ENCODE measurements at places on chromosomes 1 and 21.
A peak's percentile ranks its signal among the peaks of the same experiment; 100 is the strongest.

- DNase-seq: no peak
Measured at GRCh38 chr1:180166436-180166800, 11.7 kb downstream of the QSOX1 start.

- DNase-seq: peak; percentile 46
Measured at GRCh38 chr1:218377143-218377660, 32.1 kb downstream of the TGFB2 start.

- DNase-seq: no peak
Measured at GRCh38 chr1:35452106-35452774, 105.0 kb downstream of the KIAA0319L start.

GRCh38 chr1:84122780-84123382 lies 21.2 kb upstream of the PRKACB start:
- peak; percentile 61 for DNase-seq

- DNase-seq: peak; percentile 15
Measured at GRCh38 chr1:193141804-193142203, 20.0 kb downstream of the CDC73 start.

GRCh38 chr21:42392731-42393442 lies 3.0 kb downstream of the TMPRSS3 start:
- peak; percentile 57 for DNase-seq

GRCh38 chr1:2121101-2121691 lies 71.0 kb downstream of the PRKCZ start:
- DNase-seq: no peak

- DNase-seq: no peak
Measured at GRCh38 chr1:151435174-151435573, 24.1 kb downstream of the POGZ start.

DNA sequence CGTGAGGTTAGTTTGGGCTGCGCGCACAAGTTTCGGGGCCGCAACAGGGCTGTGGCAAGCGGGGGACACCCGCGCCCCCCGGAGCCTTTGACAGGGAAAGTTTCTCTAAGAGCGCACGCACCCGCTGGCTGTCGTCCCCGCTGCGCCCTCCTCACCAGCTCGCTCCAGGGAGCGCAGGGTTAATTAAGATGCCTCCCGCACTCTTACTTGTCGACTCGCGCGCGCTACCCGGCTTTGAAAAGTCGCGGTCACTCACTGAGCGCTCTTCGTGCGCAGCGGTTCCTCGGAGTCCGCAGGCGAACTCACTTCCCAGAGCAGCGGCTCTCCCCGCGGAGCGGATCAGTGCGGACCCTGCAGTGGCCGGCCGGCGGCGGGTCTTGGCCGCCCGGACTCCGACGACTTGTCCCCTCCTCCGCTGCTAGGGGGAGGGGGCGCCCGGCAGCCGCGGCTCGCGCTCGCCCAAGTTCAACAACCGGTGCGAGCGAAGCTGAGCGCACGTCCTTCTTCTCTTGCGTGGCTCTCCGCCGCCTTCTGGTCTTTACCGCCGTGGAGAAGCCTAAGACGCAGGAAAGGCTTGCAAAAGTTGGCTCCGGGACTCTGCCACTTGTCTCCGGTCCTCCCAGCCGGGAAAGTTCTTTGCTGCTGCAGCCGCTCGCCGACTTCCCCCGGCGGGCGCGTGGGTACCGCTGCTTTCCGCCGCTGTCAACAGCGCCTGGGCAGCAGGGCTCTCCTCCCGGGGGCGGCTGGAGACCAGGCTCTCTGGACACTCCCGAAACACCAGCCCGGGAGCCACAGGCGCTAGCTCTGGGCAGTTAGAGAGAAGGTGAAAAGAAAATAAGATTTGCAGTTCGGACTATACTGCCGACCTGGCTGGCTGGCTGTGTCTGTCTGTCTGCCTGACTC lies 506 bp downstream of the JUN start:
- DNase-seq: peak; percentile 26

DNA sequence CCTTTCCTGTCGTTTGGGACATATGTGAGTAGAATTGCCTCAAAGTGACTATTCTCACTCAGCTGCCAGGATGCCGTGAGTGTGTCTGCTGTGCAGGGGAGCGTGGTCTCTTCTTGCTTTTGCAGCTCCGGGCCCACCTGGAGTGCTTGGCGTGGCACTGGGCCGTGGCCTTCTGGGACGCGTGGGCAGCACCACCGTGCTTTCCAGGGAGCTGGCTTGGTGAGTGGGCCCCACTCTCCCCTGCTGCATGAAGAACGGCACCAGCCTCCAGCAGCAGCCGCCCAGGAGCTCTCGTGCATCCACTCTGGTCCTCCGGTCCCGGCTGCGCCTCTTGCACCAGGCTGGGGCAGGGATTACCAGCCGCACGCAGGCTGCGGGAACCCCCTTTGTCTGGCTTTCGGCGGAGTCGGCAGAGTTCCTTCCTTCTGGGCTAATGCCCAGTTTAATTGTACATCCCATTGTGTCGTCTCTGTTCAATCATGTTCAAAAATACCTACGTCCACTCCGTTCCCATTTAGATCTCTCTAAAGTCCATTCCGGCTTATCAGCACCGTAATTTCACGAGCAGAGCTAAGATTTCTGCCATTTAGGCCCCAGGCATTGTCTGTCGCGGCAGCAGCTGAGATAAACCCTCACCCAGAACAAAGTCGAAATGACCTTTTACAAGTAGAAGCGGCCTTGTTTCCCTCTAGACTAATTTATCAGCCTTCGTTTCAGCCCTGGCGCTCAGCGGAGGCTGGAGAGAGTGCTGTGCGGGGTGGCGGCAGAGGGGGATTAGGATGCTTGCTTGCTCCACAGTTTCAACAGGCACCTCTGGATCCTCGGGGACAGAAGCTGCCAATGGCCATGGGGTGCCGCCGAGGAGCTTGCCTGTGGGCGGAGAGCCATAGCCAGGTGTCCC lies 129.6 kb downstream of the PRDM16 start:
- no peak for DNase-seq

- DNase-seq: no peak
Measured at GRCh38 chr1:30726236-30726635, 2.9 kb upstream of the MATN1 start.

DNA sequence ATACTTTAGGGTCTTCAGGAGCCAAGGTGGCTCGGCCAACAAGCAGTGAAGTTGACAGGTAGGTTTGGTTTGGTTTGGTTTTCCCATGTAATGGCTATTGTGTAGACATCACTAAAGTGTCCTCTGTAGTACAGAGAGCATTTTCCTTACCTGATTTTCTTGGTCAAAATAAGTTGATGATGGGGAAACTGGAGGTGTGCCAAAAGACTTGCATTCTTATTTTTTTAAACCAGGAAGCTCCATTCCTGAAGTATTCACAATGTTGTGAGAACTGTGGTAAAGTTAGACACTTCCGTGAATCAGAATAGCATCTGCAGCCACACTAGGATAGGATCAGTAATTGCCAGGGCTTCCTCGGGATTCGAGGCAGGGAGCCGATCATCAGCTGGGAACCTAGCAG lies 2.9 kb downstream of the ZBTB37 start:
- DNase-seq: no peak

DNA sequence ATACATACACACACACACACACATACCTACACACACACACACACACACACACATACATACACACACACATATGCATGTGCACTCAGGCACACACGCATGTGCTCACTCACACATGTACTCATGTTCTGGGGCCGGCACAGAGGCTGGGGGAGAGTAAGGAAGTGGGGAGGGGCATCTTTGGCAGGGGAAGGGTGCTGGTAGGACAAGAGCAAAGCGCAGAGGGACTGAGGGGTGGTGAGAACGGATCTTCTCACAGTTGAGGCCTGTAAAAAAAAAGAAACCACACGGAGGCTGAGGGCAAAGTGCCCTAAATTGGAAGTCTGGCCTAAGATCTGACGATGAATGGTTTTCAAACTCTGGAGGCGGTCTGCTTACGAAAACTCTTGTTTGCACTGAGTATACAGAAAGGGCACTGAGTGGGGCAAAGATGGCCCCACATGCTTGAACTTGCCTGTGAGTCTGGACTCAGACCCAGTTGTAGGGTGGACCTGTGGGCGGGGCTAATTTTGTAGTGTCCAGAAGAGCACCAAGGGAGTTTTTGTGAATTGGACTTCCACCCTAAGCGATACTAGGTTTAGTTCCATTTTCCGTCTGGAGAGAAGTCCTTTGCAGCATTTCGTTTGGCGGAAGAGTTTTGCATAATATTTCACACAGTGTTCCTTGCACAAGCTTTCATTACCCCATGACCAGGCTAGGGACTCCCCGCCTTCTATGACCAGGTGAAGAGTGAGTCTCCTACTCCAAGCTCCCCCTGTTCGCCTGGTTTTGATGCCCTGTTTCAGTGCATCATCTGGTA lies 79.3 kb upstream of the LYST start:
- DNase-seq: peak; percentile 8

DNA sequence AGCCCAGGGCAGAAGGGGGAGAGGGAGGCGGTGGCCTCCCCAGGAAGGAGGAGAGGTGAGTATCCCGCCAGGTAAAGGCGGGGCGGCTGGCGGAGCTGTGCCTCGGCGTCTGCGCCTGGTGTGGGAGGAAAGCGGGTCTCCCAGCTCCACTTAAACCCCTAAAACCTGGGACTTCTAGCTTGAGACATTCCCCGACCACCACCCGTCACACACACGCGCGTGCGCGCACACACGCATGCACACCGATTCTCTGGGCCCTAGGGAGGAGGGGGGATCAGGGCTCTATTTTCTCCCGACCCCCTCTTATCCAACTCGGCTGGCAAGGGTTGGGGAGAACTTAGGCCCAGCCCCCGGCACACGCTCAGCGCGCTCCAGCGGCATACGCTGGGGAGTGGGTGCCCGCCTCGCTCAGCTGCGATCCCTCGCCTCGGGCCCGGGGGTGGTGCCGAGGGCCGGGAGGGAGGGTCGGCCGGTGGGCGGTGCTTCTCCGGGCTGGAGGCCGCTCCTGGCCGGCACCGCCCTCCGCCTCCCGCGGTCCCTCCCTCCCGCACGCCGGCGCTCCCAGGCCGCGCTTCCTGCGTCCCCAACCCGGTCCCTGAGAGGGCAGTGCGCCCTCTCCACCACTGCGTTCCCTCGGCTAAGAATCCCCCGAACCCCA lies at the start of gene TMEM51:
Gene TMEM51 (plus strand): TSS at position 564 of the 658 bp plus-strand sequence. CDS start 61,341 bp downstream, outside the sequence.
- DNase-seq: no peak

GRCh38 chr1:237895630-237896029 lies 4.9 kb upstream of the ZP4 start:
- no peak for DNase-seq

- no peak for DNase-seq
Measured at GRCh38 chr1:85308833-85309350, 32.5 kb upstream of the BCL10 start.

DNA sequence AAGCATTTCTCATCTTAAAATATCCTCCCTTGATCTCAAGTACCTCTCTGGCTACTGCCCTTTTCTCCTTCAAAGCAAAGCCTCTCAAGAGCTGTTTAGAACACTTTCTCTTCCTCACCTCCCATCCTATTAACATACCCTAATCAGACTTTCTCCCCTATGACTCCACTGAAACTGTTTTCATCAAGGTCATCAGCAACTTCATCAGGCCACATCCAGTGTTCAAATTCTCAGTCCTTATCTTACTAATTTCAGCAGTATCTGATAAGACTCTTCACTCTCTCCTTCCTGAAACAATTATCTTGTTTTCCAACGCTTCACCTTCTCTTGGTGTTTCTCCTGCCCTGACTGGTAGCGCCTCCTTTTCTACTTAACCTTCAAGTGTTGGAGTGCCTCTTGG lies 1.5 kb upstream of the RAP1A start:
- DNase-seq: no peak

DNA sequence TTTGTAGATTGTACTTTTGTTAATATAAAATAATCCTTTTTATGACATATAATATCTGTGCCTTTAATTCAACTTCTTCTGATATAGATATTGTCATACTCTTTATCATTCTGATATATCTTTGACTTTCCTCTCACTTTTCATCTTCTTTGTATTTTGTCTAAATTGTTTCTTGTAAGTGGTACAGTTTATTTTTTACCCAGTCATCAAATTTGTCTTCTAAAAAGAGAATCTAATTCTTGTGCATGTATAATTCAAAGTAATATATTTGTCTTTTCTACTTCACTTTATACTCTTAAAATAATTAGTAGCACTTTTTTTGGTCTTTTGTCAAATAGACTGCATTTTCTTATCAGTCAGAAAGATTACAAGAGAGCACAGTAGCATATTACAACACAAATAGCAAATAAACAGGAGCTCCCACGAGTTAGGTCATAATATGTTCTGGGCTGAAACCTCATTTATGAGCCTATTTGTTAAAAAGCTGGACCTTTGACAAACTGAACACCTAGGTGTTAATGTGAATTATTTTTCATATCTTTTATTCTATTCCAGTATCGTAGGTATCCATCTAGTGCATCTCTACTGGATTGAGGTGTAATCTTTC lies 379.7 kb upstream of the B3GALT2 start:
- no peak for DNase-seq

GRCh38 chr1:28506907-28507246 lies 1.0 kb downstream of the RCC1 start:
- DNase-seq: no peak

DNA sequence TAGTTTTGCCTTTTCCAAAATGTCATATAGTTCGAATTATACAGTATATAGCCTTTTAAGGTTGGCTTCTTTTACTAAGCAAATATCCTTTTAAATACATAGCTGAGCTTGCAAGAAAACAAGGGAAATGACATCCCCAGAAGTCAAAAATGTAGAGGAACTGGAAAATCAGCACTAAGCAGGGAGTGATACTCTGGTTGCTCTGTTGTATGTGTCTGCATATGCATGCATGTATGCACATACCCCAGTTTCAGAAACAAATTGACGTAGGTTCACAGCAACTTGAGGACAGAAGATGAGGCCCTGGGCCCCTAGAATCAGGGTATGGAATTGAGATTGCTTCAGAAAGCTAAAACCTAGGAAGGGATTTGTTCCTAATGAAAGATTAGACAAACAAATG lies 75.1 kb upstream of the GNG4 start:
- no peak for DNase-seq

GRCh38 chr1:194477908-194478307 lies 1291.5 kb upstream of the B3GALT2 start:
- no peak for DNase-seq

DNA sequence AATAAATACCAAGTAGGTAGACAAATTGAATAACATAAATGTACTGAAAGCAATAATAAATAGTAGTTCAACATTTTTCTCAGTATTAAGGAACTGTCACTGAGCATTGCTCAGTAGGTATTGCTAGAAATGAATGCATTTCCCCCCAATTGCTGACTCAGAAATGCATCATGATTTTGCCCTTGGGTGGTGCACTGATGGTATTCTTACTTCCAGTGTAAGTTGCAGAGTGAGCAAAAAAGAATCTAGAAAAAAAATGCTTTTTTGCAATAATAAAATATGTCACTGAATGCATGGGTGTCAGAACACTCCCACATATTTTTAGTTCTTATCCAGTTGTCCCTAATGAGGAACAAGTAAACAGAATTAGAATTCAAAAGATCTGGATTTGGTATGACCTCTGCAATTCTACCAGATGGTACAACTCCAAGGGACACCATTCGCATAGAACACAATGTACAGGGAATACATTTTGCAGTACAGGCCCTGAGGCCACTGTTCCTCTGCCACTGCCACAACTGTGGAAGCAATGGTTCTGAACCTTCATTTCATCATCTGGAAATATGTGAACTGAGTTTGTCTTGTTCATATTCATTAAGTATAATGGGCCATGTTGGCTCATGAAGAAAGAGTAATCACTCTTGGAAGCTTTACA lies 78.0 kb downstream of the ATP6V1G3 start:
- DNase-seq: no peak

GRCh38 chr1:186179231-186179630 lies 195.8 kb downstream of the TPR start:
- DNase-seq: no peak

GRCh38 chr1:231919886-231920285 lies 293.3 kb downstream of the DISC1 start:
- DNase-seq: no peak

All from CD4-positive, alpha-beta T cell treated with Interleukin-15 for 4 hours (primary cell).